ENCODE measurements at places on chromosomes 12 and 14. TPM values are rescaled to one million over a fixed set of nuclear protein-coding genes. Genes with fewer than 3 reads are reported as not detected.

GRCh38 chr12:64779354-64779974 is 20.3 kb upstream of the GNS start:
- no peak for DNase-seq

GRCh38 chr12:122244565-122245371 is 18.9 kb upstream of the DIABLO start:
- no peak for DNase-seq

GRCh38 chr12:54197431-54197909 is 8.7 kb upstream of the SMUG1 start:
- peak; percentile 44 for DNase-seq

GRCh38 chr14:29705801-29706200 is 221.8 kb downstream of the PRKD1 start:
- DNase-seq: no peak

DNA sequence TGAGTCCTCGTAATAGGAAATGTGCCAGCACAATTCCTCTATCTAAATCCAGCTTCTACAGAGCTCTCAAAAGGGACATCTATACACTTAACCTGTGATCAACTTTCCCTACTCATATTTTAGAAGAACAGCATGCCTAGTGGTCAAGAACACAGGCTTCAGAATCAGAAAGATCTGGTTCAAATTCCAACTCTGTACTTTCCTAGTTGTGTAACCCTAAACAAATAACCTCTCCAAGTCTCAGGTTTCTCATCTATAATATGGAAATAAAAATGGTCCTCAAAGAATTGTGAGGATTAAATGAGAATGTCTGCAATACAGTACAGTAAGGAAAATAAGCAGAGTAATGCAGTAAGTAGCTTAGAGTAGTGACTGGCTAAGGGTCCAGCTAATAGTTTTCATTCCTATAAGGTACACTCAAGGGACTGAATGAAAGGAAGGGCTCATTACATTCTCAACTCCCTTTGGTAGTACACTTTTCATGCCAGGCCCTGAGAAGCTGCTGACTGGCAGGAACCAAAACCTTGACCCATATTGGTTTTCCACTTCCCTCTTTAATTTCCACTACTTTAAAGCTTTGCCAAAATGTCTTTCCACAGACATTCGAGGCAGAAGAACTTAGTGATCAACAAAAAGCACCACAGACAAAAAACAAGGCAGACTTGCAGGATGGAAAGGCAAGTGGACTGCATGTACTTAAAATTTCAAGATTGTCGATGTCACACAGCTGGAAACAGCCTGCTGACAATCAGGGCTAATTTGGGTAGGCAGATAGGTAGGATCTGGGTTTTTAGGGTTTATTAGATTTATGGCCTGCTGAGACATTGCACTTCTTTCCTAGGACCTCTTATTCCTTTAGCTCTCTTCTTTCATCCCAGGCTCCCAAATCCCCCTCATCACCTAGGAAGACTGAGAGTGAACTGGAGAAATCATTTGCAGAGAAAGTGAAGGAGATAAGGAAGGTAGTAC is 4.3 kb downstream of the CCDC196 start:
- DNase-seq: no peak

DNA sequence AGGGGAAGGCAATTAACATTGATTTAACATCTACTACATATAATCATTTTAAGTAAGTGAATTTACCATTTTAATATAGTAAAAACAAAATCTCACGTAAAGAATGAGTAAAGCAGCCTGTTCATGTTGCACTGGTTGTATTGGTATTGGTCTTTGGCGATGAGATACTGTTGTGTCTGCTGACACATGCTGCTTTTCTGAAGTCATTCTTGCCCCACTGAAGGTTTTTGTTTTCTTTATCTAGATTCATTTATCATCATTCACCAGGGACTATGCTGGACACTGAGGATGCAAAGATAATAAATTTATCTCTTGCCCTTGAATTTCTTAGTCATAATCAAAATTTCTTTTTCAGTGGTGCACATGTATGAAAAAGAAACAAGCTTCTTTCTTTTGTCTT is 246.2 kb upstream of the NPAS3 start:
- DNase-seq: peak; percentile 7

DNA sequence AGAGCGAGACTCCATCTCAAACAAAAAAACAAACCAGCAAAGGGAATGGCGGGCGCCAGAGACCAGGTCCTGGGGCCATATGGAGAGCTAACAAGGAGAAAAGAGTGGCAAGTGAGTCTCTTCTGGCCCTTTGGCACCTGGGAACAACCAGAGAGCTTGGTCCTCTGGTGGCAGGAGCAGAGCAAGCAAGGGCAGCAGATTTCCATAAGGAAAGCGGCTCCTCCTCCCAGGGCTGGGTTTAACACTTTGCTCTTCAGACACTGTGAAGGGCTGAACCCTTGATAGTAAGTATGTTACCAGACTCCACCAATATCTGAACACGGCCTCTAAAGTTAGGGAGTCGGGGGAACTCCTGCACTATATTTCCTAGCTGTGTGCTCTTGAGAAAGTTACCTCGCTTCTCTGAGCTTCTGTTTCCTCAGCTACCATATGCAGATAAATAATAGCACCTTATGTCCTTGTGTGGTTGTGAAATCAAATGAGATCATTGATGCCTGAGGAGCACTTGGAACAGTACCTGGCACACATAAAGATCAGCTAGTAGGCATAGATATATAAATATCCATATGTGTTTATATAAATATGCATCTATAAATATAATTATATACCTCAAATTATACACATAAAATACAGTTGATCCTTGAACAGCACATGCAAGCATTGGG is 33.4 kb upstream of the PLEKHG6 start:
- no peak for DNase-seq

The TNS2 gene
- 7.0 TPM for total RNA-seq

The PPP1R36 gene
- 0.63 TPM for total RNA-seq

The BHLHE41 gene
- 25.3 TPM for total RNA-seq

The MANSC4 gene
- total RNA-seq: not detected

All from Daoy (cell line).